NCI-H1694 treated with DMSO at 0.1 percent for 48 hours (cell line): ENCODE measurements at places on chromosomes 3 and 15.

DNA sequence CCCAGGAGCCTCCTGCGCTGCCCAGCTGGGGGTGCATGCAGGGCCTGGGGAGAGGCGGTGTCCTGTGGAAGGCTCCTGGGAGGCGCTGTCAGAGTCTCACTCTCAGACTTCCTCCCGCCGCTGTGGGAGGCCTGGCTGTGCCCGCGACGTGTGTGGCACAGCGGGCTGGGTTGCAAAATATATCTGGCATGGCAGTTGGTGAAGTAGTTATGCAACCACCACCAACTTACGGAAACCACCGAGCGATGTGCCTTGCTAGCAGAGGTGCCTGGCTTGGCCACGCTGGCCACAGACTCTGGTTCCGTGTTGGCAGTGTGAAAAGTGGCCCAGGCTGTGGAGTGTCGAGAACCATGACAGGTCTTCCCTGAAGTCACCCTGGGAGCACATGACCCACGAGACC, 30.6 kb upstream of the GATA2 start:
- DNase-seq: no peak

GRCh38 chr3:30664884-30665283, 58.5 kb downstream of the TGFBR2 start:
- no peak for DNase-seq

GRCh38 chr15:63763476-63764123, 70.1 kb downstream of the HERC1 start:
- DNase-seq: no peak

DNA sequence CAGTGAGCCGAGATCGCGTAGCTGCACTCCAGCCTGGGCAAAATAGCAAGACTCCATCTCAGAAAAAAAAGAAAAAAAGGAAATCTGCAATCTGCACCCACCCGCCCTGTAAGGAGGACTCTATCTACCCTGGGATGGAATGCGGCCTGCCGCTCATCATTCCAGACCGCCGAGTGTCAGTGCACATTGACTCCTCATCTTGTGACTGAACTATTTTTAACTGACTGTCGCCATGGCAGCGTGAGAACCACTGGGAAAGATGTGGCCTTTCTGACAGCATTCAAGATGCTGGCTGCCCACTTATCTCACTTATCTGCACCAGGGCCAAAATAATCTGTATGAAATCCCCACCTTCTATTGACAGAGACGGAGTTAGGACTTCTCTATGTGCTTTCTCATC, 38.8 kb upstream of the ANKRD34C start:
- DNase-seq: no peak

DNA sequence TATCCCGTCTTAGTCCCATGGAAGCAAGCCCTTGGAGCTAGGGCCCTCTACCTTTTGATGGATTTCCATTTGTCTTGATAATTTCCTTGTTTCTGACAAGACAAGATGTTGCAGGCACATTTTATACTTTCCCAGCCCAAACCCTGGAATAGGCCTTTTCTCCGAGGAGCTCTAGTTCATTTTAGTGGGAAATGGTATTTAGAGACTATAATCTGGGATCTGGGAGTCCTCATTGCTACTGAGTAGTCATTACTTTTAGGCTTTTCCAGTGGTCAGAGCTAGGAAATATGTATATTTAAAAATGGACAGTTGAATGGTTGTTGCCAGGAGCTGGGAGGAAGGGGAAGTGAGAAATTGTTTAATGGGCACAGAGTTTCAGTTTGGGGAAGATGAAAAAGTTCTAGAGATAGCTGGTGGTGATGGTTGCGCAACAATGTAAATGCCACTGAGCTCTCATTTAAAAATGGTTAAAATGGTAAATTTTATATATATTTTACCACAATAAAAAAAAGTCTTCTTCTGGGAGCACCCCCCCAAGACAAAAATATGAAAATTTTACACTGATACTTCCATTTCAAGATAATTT, 31.6 kb downstream of the MLH1 start:
- DNase-seq: no peak

DNA sequence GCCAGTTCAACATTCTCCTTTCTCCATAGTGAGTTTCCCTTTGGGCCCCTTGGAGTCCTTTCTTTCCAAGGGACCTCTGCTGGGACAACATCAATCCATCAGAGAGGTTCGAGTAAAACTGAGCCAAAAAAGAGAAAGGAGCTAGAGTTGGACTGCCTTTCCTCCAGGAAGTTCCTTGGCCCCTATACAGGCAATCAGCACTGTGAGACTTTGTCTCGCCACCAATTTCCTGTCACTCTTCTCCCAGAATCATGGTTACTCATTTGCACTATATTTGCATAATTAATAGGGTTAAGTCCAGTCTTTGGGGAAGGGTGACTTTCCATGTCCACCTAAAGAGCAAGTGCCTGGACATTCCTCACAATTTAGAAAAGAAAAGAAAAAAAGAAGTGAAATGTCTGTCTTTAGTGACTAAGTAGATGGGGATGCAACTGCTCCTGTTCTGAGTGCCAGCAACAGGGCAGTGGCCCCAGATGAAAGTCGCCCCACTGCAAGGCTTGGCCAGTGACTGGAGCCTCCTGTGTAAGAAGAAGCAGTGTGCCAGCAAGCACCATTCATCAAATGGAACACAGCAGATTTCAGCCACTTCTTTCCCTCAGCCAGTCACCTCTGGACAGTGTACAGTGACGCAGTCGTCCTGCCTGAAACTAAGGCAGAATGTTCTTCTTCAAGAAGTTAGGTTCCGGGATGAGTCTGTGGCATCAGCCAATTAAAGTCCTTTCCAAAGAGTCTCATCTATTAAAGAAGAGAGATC, 91.6 kb downstream of the FSIP1 start:
- DNase-seq: no peak

DNA sequence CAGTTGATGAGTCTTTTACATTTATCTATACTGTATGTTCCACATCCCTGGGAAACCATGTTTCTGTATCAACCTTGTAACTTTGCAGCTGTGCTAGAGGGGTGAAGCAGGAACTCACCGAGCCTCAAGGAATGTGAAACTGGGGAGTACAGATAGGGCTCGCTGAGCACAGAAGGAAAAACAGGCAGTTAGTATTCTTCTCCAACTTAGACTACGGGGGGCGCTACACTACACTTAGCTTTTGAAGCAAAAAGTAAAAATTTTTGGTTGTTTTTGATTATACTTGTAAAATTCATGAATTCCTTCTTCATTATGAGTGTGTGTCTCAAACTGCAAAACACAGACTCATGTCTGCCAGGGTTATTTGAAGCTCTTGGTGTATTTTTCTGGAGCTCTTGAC, 132.7 kb upstream of the RGMA start:
- DNase-seq: no peak

GRCh38 chr3:113070072-113070640, 79.4 kb downstream of the GTPBP8 start:
- DNase-seq: no peak

GRCh38 chr15:69812861-69813261, 284.9 kb downstream of the TLE3 start:
- no peak for DNase-seq

- DNase-seq: no peak
These were observed 246.8 kb upstream of the ALCAM start for GRCh38 chr3:105119801-105120340.

DNA sequence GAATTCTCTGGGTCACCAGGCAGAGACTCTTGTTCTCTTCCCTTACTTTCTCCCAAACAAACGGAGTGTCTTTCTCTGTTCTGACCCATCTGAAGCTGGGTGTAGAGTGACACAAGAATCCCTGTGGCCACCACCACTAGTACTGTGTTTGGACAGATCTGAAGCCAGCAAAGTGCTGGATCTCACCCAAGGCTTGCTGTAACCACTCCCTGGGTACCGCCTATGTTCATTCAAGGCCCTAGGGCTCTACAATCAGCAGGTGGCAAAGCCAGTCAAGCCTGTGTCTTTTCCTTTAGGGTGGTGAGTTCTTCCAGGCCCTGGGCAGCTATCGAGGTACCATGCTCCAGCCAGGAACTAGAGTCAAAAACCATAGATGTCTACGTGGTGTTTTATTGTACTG, 149.2 kb upstream of the CTNNB1 start:
- DNase-seq: no peak

DNA sequence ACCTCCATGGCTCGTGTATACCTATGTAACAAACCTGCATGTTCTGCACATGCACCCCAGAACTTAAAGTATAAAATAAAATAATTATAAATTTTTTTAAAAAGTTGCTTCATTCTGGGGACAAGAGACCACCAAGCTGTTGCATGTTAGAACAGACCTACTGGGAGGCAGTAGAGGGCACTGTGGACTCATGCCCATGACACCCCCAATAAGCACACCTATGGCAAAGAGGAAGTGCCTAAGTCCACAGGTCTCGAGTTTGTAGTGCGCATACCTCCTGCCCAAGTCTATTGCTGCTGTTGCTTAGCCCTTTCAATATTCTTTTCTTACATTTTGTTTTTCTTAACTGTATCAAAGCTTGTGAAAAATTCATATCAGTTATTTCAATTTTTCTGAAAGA, 267.9 kb upstream of the THBS1 start:
- peak; percentile 6 for DNase-seq

- no peak for DNase-seq
These were observed 289.7 kb upstream of the TPRG1 start for GRCh38 chr3:188881954-188882641.

GRCh38 chr3:13346481-13347389, 73.4 kb downstream of the NUP210 start:
- DNase-seq: no peak

DNA sequence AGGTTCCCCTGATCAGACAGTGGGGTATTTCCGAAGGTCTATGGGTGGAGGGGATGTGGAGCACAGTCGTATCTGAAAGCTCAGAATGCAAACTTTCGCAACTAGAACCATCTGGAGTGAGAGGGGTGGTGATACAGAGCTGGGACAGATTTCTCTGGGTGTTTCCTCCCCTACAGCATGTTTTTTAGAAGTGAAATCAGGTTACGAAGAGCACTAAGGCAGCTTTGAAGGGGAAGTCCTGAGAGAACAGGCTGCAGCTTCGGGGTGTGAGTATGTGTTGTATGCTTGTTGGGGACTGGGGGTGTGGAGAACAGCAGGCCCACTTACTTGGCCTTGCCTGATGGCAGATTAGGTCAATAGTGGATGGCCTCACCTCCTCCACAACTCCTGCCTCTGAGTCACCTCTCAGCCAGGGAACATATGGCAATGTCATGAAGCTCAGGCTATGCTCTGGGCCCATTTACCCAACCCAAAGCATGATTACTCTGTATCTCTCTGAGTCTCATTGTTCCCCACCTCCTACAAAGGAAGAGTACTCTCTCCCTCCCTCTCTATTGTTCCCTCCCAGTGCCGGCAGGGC, 107.2 kb upstream of the RASGRP1 start:
- DNase-seq: no peak

DNA sequence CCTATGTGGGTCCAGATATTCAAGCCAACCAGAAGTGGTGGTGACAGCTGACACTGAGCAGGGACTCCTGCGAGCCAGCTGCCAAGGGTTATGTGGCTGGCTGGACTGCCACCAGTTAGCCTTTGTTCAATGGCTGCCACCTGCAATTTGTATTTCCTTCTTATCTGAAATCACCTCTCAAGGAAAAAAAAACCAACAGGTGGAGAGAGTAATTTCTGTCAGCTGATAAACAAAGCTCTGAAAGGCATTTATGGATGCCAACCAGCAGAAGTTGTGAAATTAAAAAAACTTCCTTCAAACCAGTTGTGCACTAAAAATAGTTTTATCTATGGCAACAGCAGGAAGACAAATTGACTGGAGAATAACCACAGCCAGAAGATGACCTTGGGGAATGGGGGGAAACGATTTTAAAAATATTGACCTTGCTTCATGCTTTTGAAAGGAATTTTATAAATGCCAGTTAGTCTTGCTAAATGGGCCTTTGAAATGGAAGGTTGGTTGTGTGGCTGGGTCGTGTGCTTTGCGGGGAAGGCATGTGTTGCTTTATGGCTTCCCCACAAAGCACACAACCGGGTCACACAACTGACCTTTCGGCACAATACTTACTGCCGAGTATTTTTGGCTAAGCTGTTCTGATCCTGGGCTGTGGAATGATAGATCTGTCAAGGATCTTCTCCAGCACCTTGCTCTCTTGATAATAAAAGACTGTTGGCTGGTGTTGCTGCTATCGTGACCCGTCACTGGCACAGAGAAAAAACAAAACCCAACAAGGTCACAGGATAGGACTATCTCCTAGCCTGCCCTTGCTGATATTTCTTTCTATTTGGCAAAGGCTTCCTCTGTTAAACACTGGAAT, 3.5 kb downstream of the MYZAP start:
- DNase-seq: no peak

DNA sequence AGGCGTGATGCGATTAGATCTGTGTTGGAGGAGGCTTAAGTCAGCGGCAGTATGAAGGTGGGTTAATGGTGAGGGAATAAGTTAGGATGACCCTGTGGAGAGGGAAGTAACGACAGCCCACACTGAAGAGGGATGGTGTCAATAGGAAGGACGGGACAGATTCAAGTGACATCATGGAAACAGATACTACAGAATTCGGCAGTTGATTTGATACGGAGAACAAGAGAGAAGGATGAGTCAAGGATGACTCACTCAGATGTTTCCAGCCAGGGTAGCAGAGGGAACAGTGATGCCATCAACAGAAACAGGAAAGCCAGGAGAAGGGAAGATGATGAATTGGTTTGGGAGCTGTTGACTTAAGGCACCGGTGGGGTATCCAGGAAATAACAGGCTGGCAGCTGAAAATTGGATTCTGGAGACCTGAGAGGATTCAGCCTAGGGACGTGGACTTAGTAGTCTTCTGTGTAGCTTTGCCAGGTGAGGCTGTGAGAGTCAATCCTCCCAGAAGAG, 38.0 kb downstream of the SHC4 start:
- DNase-seq: no peak

DNA sequence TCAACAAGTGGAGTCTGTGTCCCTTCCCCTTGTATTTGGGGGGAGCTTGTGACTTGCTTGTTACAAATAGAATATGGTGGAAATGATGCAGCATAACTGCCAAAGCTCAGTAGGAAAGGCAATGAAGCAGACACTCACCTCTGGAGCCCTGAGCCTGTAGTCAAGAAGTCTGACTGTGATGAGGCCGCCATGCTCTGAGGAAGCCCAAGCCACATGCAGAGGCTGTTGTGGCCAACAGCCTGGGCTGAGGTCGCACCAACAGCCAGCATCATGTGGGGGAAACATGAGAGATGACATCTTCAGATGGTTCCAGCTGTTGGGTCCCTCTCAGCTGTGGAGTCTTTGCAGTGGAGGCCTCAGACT, 161.4 kb downstream of the CHSY1 start:
- DNase-seq: no peak

GRCh38 chr15:39344662-39345141, 236.2 kb upstream of the THBS1 start:
- DNase-seq: peak; percentile 20

DNA sequence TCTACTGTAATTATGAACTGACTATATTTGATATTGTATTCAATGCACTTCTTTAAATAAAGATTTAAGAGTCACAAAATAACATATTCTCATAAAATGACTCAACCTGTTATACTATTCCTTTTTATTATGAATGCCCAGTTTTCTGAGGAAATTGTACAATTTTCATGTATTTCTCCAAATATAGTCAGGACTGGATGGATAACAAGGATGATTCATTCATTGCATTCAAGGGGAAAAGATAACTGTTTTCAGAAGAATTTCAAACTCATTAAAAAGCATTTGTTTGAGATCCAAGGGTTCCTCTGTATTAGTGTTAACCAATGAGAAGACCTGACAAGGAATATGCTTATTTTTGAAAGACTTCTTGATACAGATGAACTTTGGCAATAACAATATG, 163.7 kb downstream of the MEIS2 start:
- no peak for DNase-seq

- DNase-seq: no peak
These were observed 62.7 kb downstream of the NPTN start for GRCh38 chr15:73570355-73571032.

GRCh38 chr15:73244333-73244732, 124.4 kb downstream of the HCN4 start:
- DNase-seq: no peak
